ENCODE measurements at places on chromosomes 6 and 20.

DNA sequence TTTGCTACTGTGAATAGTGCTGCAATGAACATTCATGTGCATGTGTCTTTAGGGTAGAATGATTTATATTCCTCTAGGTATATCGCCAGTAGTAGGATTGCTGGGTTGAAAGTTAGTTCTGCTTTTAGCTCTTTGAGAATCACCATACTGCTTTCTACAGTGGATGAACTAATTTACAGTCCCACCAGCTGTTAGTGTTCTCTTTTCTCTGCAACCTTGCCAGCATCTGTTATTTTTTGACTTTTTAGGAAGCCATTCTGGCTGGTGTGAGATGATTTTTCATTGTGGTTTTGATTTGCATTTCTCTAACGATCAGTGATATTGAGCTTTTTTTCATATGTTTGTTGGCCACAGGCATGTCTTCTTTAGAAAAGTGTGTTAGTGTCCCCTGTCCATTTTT is 40.0 kb downstream of the PLG start:
- no peak for DNase-seq

- DNase-seq = no peak
These were observed 213.1 kb downstream of the DOK5 start for GRCh38 chr20:54688476-54688875.

- DNase-seq = peak; percentile 74
These were observed 11.7 kb upstream of the GOPC start for GRCh38 chr6:117613920-117614560.

DNA sequence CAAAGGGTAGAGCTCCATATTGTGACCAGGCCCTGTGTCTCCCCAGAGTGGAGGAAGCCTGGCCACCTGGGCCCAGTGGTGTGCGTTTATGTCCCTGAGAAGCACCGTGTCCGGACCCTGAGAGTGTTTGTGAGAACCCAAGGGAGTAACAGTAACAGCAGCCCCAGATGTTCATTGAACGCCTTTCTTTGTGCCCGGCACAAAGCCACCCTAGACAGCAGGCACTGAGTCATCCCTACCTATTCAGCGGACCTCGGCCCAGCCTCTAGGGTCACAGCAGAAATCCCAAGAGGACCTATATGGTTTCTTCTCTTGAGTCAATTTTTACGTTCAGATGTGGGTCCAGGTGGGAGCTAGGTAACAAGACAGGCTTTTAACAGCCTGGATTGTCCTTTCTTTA is 24.5 kb downstream of the BCAS4 start:
- DNase-seq = no peak

- DNase-seq = no peak
These were observed 65.5 kb upstream of the QKI start for GRCh38 chr6:163348789-163349680.

- DNase-seq = no peak
These were observed 47.2 kb downstream of the GABRR2 start for GRCh38 chr6:89267918-89268317.

- no peak for DNase-seq
These were observed 266.4 kb downstream of the CDH4 start for GRCh38 chr20:61518424-61518951.

DNA sequence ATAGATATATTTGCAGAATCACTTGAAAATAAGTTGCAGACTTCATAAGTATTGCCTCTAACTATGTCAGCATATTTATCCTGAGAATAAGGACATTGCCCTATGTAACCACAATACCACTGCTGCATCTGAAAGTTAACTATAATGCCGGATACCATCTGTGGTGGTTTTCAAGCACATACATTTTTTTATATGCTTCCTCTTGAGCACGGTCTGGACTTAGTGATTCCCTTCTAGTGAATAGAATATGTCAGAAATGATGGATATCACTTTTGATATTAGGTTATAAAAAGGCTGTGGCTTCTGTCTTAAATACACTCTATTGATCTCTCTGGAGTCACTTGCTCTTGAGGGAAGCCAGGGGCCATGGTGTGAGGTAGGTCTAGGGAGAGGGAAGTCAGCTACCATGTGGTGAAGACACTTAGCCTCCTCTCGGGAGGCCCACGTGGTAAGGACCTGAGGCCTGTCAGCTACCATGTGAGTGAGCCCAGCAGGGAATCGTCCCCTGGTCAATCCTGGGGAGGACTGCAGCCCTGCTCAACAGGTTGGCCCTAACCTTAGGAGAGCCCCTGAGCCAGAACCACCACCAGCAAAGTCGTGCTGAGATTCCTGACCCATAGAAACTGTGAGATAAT is 57.5 kb downstream of the CCDC170 start:
- DNase-seq = no peak

DNA sequence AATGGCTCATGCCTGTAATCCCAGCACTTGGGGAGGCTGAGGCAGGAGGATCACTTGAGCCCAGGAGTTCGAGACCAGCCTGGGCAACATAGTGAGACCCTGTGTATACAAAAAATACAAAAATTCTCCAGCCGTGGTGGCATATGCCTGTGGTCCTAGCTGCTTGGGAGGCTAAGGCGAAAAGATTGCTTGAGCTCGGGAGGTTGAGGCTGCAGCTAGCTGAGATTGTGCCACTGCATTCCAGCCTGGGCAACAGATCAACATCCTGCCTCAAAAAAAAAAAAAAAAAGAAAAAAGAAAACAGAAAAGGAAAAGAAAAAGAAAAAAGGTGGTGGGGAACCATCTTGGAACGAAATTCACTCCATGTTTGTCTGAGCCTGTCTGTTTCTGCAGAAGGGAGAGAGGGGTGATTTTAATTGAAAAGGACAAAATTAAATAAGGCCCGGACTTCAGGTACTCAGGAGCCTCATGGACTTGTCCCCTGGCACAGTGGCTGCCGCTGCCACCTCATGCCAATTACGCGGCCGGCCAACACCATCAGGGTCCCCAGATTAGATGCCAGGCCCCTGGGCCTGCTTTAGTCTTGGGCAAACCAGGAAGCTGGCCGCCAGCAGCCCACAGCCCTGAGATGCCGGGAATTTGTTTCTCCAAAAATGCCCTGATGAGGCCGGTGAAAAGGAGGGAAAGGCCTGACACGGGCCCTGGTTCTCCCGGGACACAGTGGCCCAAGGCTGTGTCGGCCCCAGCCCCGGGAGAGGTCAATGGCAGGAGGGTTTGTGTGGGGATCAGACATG is 37.8 kb upstream of the STX16 start:
- DNase-seq = no peak

DNA sequence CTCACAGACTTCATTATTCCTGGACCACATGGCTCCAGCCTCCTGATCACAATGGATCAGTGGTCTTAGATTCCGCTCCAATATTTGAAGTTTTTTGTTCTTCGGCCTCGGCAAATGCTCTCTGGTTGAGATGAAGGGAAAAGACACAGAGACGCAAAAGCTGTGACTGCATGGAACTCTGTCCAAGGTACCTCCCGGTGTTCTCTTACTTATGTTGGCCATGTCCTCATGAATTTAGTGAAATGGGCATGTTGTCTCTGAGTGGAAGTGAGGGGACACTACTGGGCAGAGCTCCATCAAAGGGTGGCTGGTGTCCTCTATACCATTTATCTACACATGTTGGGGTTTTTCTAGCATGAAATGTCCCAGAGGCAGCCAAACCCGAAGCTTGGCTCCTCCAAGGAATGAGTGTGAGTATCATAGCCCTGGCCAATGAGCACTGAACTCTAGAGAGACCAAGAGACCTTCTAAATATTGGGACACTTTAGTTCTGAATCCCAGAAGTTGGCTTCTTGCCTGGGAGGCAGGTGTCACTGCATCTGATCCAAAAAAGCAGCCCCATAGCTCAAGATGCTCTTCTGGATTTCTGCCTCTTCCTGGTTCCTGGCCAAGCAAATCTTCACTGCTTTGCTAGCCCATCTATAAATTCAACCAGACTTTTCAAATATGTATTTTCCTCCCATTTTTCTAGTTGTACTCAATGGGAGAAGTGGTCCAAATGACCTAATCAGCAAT is 34.1 kb downstream of the HLA-G start:
- DNase-seq = peak; percentile 4

DNA sequence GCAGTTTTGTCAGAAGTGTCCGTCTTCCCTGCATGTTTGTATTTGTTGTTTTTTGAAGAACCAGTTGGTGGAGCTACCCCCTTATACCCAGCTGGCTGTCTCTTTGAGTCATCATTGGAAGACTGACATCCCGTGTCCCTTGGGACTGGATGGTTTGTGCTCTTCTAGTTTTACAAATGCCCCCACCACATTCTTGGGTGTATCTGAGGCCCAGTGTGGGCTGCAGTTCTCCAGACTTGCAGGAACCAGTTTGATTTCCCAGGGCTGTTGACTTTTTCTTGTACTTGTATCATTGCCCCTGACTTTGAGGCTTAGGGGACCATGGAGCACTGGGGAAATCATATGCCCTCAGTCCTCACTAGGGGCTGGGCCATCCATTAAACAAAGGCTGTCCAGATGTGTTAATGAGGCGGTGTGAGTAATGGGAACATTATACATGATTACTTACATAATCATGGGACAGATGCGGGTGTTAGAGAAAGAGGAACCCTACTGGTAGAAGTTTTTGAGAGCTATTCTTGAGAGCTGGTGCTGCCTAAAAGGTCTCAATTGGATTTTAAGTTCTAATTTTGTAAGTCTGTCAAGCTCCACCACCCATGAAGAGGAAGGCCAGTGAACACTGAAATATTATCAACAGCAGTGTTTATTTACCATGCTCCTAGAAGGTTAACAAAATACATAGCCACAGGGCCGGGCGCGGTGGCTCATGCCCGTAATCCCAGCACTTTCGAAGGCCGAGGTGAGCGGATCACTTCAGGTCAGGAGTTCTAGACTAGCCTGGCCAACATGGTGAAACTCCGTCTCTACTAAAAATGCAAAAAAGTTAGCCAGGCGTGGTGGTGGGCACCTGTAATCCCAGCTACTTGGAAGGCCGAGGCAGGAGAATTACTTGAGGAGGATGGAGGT is 8.5 kb downstream of the JARID2 start:
- peak; percentile 89 for DNase-seq

DNA sequence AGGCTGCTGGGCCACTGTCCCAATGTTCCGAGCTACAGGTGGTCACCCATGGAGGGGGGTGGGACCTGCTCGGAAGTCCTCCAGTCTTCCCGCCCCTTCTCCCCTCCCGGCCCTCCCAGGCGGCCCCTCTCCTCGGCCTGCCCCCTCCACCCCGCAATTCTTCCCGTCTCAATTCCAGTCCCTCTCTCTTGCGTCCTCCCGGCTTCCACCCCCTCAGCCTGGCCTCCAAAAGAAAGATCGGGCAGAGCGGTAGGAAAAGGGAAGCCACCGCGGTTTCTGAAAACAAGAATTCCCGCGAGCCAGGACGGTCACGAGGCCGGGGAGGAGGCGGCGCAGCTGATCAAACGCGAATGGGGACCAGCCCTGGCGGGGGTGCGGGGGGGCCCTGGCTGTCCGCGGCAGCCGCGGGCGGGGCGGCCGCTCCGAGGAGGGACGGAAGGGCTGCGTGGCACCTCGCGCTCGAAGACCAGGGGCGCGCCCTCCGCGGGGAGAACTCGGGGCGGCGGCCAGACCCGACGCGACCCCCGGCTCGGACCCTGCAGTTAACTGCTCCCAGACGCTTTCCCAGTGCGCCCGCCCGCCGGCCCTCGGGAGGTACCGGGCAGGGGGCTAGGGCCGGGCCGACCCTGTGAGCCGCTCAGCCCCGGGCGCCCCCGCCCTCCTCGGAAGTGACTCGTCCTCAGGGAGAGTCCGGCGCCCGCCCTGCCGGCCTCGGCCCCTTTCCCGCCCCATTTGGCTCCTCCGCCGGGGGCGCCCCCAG is 1.0 kb downstream of the PXDC1 start:
- DNase-seq = peak; percentile 77

GRCh38 chr6:79180052-79180451 is 54.4 kb downstream of the HMGN3 start:
- no peak for DNase-seq

DNA sequence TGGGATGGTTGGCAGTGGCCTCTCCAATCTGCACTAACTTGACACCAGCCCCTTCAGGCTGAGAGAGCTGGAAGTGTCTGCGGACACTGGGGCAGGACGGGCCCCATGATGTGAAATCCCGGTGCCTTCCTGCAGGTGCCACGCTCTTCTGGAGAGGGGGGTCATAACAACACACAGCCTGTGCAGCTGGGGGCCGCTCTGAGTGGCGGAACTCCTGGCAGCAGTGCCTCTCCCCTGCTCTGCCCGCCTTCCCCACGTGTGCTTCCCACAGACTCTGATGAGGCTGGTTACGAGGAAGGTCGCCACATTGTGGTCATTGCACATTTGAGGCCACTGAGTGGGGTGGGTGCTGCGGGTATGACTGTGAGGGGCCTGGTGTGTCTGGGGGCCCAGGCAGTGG is 145.2 kb downstream of the DTNBP1 start:
- no peak for DNase-seq

DNA sequence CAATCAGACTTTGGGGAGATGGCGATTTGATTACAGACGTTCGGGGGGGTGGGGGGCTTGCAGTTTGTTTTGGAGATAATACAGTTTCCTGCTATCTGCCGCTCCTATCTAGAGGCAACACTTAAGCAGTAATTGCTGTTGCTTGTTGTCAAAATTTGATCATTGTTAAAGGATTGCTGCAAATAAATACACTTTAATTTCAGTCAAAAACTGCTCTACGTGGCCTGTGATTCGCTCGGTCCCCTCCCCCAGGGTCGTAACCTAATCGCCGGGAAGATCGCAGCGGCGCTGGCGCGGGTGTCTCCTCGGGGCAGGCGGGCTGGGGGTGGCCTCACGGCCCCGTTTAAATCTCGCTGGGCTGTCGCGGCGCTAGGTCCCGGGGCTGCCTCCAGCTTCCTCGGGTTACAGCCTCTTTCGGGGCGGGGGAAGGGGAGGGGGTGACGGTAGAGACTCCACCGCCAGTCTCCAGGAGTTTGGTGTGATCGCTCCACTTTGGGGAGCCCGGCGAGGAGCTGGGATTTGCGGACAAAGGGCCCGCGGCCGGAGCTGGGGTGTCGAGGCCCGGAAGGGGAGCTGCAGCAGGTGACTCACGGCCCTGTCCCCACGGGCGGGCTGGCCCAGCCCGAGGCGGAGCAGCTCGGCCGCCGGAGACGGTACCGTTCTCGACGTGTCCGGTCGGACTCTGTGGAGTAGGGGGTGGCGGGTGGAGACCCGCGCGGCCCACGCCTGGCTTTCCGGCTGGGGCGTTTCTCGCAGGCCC is 4.2 kb downstream of the FOXC1 start:
- DNase-seq = peak; percentile 46

DNA sequence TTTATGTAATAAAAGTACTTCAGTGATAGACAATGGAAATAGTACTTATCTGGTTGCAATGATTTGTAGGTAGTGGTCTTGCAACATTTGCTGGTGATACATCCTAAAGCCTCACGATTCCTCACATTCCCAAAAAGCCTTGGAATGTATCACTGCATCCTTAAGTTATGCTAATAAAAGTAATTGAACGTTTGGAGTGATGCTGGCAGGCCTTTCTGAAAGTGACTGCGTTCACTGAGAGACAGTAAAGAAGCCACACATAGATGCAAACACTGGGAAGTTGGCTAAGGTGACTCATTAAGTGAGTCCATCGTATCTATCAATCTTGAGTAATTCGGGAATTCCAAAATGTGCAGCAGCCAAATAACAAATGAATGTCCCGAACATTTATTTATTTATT is 444.1 kb upstream of the SOX4 start:
- DNase-seq = peak; percentile 77

DNA sequence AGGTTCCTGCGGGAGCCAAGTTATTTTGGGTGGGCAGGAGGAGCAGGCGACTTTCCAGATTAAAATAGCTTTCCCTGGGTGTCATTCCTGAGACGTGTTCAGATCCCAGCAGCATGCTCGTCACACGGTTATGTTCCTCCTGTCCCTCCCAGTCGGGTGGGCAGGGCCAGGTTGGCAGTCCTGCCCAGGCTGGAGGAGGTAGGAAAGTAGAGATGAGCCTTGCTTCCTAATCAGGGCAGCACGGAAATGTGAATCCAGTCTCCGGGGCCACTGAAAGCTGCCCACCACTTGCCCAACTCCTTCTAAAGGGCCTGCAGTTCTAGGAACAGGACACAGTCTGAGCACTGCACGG is 137.0 kb downstream of the MRPL14 start:
- peak; percentile 70 for DNase-seq
